SW 1271 (cell line): ENCODE measurements at places on chromosomes 12 and 14.

GRCh38 chr14:69107407-69108003 lies 45.4 kb downstream of the DCAF5 start:
- peak; percentile 73 for DNase-seq

- DNase-seq: no peak
These were observed 22.3 kb upstream of the TC2N start for GRCh38 chr14:91889477-91890211.

GRCh38 chr12:78550831-78551230 lies 313.7 kb upstream of the SYT1 start:
- no peak for DNase-seq

DNA sequence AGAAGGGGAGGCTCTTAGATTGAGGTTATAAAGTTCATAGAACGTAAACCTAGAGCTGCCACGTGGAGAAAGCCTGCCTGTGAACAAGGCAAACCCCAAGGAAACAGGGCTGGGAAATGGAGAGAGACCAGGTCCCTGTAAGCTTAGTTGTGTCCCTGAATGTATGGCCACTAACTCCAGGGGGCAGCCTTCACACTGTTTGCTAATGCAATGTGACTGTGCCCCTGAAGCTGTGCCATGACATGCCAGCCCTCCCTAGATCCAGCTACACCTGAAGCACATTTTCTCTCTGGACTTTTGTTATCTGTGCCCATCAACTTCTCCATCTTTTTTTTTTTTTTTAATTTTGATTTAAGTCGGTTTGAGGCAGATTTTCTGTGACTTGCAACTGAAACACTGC lies 60.6 kb upstream of the TMCC3 start:
- DNase-seq: peak; percentile 46

DNA sequence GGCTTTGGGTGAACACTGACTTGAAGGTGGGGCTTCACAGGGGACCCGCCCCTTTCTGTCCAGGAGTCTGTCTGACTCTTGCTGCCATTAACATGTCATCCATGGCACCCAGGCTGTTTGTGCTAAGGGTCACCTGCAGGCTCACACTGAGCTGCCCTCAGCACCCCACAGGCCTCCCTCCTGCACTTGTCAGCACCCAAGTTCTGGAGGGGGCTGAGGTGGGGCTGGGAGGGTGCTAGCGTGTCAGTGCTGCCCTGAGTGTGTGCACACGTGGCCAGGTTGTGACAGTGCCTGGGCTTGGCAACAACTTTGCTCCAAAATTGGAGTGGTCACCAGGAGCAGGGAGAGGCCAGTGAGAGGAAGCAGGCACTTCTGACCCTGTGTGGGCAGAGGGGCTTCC lies 963.2 kb downstream of the TRHDE start:
- no peak for DNase-seq

- no peak for DNase-seq
These were observed 137.4 kb upstream of the NTF3 start for GRCh38 chr12:5294274-5295070.

DNA sequence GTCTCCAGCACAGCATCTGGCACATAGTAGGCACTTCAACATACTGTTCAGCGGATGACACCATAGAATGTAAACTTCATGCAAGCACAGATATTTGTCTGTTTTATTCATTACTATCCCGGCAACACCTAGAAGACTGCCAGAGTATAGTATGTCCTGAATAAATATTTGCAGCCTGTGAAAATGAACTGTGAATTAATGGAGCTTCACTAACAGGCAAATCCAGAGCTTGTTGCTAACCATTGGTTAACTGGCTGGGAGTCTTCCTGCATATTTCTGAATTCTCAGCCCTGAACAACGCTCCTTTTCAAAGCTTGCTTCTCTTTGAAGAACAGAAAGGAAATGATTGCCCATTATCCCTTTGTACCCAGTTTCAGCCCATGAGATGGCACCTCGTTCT lies 243.3 kb upstream of the CRY1 start:
- DNase-seq: no peak

GRCh38 chr14:90109858-90110257 lies 48.1 kb downstream of the KCNK13 start:
- DNase-seq: no peak

DNA sequence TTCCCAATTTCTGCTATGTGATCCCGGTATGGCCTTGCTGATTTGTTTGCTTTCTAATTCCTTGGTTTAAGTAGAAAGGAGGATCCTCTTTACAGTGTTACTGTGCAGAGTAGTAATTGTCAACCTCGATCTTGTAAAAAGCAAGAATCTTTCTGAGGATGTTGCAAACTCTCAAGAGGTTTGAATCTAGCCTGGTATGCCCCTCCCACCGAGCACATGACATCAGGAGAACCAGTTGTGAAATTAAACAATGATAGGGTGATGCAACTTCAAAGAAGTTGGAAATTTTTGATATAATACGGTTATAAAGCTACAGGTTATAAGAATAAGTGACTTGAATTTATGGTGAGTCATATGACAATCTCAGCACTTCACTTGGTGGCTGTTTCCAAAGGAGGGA lies 35.0 kb upstream of the FUT8 start:
- no peak for DNase-seq

- DNase-seq: no peak
These were observed 61.7 kb upstream of the ARID2 start for GRCh38 chr12:45667761-45668160.

- DNase-seq: no peak
These were observed 8.7 kb downstream of the NUP107 start for GRCh38 chr12:68695454-68695853.

GRCh38 chr12:122123761-122124145 lies 45.2 kb downstream of the MLXIP start:
- no peak for DNase-seq

- DNase-seq: peak; percentile 84
These were observed 4.1 kb downstream of the CLEC2D start for GRCh38 chr12:9673404-9674225.

GRCh38 chr12:70045036-70045435 lies 198.2 kb upstream of the CNOT2 start:
- no peak for DNase-seq

GRCh38 chr14:96940009-96940408 lies 142.8 kb downstream of the VRK1 start:
- DNase-seq: no peak

DNA sequence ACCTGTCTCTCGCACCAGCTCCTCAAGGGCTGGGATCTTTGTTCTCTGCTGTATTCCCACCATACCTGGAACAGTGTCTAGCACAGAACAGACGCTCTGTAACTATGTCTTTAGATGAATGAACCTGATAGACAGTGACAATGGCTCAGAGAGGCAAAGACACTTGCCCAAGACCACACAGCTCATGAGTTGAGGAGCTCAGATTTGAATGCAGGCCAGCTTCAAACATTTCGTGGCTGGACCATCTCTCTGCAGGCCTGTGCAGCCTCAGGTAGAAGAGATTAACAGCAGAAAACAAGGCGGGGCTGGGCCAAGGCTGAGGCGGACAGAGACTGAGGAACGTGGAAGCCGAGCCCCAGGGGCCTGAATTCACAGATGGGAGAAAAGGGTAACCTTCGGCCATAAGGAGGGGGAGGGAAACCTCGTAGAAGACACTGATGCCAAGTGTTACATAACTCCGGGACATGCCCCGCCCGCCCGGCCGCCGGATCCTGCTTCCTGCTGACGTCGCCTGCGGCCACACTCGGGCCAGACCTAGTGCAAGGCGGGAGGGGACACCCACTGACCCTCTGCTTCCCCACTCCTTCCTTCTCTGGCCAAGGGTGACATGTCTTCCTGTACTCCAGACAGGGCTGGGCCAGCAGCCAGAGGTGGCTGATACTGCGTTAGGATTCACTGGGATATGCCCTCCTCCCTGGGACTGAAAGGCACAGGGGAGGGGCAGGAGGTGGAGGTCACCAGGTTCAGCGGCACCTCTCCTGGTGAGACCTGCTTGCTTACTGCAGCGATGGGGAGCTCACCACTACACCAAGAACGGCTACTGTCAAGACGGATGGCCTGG lies 86.8 kb downstream of the RFLNA start:
- no peak for DNase-seq

DNA sequence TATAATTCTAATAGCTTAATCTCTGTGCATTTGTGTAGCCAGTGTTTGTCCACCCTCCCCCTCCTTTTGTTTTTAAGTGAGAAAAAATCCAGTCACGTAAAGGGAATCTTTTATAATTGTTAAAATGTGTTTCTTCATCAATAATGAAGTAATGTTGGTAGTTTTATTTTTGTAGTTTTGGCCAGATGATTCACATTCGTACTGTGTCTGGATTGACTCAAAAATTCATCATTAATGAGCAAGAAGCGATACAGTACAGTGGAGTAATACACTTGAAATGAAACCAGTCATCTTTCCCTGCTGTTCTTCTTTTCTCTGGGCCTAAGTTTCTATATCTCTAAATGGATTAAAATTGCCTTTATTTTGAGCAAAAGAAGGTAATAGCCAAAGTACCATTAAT lies 86.5 kb downstream of the SRGAP1 start:
- no peak for DNase-seq

DNA sequence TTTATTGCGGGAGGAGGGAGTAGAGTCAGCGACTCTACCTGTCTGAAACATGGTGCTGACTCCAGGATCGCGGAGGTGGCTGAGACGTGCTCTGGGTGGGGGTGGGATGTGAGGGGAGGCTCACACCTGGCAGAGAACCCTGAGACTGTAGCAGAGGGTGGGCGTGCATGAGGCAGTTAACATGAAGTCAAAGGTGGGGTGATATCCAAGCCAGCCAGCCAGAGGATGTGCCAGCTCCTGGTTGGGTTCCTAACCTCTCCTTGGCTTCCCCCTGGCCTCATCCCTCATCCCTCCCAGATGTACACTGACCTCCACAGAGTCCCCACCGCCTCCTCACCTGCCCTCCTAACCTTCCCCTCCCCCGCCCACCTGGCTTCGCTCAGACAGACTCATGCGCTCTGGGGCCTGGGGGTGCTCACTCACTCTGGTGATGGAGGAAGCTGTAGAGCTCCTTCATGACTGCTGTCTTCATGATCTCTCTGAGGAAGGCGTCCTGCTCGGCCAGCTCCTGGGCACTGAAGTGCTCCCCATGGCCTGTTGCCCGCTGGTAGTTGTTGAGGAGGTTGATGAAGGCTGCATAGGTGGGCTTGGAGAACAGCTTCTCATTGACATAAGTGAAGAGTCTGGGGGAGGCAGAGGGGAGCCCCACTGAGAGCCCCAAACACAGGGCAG lies 9.3 kb downstream of the ENDOU start:
- DNase-seq: no peak

DNA sequence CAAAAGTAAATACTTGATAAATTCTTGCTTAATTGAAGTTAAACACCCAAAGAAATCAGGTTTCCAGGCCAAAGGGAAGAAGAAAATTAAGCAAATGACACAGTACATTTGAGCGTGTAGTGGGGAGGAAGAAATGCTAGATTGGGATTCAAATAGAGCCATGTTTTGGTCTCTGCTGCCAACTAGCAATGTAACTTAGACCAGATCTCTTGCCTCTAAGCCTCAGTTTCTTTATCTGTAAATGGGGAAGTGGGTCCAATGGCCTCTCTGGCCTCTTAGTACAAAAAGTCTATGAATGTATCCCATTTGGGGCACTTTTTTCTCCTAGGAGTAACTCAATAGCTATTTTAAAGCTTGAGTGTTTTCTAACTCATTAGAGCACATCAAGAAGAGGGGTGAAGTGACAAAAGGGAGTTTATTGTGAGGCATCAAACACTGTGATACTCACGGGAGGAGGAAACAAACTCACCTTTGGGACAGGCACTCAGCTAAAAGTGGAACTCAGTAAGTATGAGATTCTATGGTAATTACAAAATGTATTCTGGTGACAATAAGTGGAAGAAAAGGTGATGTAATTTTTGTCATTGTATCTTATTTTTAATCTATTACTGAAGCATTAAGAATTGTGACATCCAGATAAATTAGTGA lies 55.8 kb downstream of the DAD1 start:
- DNase-seq: no peak

- no peak for DNase-seq
These were observed 32.3 kb downstream of the EFCAB11 start for GRCh38 chr14:89922031-89922907.

- DNase-seq: no peak
These were observed 52.3 kb downstream of the NEUROD4 start for GRCh38 chr12:55072083-55072482.

- DNase-seq: no peak
These were observed 40.2 kb downstream of the ETV6 start for GRCh38 chr12:11689591-11690186.

- DNase-seq: no peak
These were observed 874 bp upstream of the RNU6-8 start for GRCh38 chr14:32203928-32204357.

GRCh38 chr14:45743884-45744283 lies 490.9 kb upstream of the MIS18BP1 start:
- DNase-seq: no peak

- no peak for DNase-seq
These were observed 19.5 kb downstream of the PRKAB1 start for GRCh38 chr12:119687406-119687805.

- DNase-seq: no peak
These were observed 64.5 kb downstream of the TESC start for GRCh38 chr12:117034701-117035151.

GRCh38 chr12:52637299-52637698 lies 14.7 kb downstream of the KRT2 start:
- no peak for DNase-seq

GRCh38 chr12:129373746-129374145 lies 520.5 kb downstream of the GLT1D1 start:
- no peak for DNase-seq

DNA sequence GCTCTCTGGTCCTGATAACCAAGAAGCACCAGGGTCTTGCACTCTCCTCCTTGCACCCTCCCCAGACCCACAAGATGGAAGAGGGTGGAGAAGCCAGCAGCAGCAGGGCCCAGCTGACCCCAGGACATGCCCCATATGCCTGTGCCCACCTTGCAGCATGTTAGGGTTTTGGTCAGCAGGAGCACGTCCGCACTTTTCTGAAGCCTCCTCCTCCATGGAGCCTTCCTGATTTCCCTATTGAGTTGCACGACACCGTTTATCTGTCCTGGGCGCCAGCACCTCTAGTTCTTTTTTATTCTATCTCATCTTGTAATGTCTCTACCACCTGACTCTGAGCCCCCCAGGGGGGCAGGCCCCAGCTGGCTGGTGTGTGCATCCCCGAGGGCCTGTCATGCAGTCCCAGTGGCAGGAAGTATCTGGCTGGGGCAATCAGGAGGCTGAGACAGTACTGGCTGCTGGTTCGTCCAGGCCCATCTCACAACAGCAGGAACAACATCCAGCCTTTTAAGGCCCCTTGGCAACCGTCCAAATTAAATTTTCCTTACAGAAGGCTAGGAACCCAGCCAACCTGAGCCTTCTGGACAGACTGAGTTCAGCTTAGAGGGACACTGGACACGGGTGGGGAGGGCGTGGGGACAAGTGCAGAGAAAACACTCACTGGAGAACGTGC lies 39.6 kb downstream of the CCDC85C start:
- no peak for DNase-seq

GRCh38 chr14:70701610-70702009 lies 59.9 kb downstream of the TTC9 start:
- DNase-seq: no peak
